IMR-90 (cell line): ENCODE measurements at places on chromosomes 3 and 15. TPM values are rescaled to one million over a fixed set of nuclear protein-coding genes. Genes with fewer than 3 reads are reported as not detected.

Gene LRRC49
- 7.2 and 8.6 TPM in 2 replicates for polyA plus RNA-seq

Gene CAMK2N2
- polyA plus RNA-seq, result 0.29 and 0.34 TPM in 2 replicates

Gene STARD9
- polyA plus RNA-seq, result 2.0 and 2.2 TPM in 2 replicates

Gene MED12L
- polyA plus RNA-seq, result 0.05 and 0.16 TPM in 2 replicates

Gene TEX55
- polyA plus RNA-seq, result not detected in 2 replicates

Gene SLC38A3
- 0.12 and 0.36 TPM in 2 replicates for polyA plus RNA-seq

Gene KPNA1
- 27.6 and 30.6 TPM in 2 replicates for polyA plus RNA-seq

Gene PFKFB4
- 14.8 and 16.9 TPM in 2 replicates for polyA plus RNA-seq

Gene ATP2B2
- polyA plus RNA-seq, result 0.02 TPM in 1 of 2 replicates, not detected in the other

Gene GPR149
- not detected in 2 replicates for polyA plus RNA-seq

Gene FETUB
- not detected in 2 replicates for polyA plus RNA-seq

Gene KBTBD8
- polyA plus RNA-seq, result 1.5 and 1.8 TPM in 2 replicates

DNA sequence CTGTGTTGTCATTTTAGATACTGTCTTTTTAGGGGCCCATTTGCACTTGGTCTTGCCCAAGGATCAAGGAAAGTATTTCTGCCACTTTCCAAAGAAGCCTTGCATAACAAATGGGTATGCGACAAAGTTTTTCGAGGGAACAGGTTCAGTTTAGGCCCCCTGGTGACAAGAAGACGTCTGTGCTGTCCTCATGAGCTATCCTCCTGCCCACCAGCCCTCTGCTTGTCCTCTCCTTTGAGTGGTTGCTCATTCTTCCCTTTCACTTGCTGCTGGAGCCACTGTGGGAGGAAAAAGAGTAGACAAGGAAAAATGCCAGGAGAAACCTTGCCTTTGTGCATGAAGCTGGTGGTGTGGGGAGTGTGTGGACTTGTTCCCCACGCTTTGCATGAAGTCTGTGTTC is 171.9 kb downstream of the CACNA2D3 start:
- DNase-seq, result no peak

DNA sequence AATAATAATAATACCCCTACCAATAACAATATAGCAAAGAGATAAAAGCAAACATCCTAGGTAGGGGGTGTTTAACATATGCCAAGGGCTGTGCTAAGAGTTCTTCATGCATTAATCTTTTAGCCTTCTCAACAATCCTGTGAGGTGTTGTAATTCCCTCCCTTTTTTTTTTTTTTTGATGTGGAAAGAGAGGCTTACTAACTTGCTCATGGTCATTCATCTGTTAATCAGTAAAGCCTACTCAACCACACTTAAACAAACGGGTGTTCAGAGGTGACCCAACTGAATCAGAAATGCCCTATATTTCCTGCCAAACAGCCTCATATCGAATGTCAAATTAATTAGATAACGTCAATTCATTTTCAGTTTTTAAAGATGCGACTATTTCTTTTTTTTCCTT is 232.1 kb downstream of the CTNNB1 start:
- no peak for DNase-seq

GRCh38 chr3:72960812-72961518 is 35.6 kb upstream of the PPP4R2 start:
- DNase-seq, result peak; percentile 74

DNA sequence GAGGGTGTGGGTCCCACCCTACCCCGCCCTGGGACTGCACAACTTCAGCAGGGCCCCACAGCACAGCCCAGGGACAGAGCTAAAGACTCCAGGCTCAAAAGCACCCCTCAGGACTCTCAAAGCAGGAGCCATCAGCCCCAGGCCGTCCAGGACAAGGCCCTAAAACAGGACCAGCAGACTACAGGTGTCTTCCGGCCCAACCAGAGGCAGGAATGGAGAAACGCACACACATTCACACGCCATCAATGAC is 26.1 kb downstream of the ATRIP start:
- DNase-seq, result no peak

DNA sequence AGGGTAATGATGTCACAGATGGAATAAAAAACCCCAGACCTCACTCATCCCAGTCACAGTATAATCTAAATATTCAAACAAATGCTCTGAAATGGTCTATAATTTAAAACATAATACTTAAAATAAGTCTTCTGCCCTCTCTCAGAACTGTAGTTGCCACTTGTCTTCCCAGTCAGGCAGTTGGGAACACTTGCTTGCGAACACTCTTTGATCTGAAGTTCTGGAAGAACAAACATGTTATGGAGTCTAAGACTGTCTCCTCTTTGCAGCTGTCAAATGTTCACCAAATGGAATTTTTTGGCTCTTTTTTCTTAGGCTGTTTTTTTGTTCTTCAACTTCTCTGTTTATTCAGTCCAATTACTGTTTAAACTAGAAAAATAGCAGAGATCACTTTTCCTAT is 711.1 kb upstream of the GOLIM4 start:
- DNase-seq, result peak; percentile 35

DNA sequence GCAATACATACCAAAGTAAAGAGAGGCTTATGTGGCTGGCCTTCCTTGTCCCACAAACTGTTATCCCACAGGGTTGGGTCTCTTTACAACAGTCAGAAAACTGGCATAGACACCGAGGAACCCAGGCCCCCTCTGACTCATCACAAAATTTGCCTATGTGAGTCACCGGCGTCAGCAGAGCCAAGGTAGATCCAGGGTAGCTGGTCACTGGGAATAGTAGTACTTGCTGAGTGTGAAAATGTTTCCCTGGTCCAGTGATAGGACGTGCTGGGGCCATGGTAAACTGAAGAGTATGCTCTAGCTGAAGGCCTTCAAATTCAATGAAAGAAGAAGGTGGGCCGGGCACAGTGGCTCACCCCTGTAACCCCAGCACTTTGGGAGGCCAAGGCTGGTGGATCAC is 27.1 kb upstream of the SKIL start:
- peak; percentile 46 for DNase-seq

GRCh38 chr3:73637042-73637441 is 12.3 kb upstream of the PDZRN3 start:
- DNase-seq, result peak; percentile 55

- no peak for DNase-seq
Measured at GRCh38 chr3:16503191-16503776, 10.2 kb downstream of the RFTN1 start.

GRCh38 chr3:12916159-12916558 is 74.8 kb upstream of the RPL32 start:
- no peak for DNase-seq

GRCh38 chr15:63596676-63597037 is 530 bp upstream of the FBXL22 start:
- DNase-seq, result no peak

DNA sequence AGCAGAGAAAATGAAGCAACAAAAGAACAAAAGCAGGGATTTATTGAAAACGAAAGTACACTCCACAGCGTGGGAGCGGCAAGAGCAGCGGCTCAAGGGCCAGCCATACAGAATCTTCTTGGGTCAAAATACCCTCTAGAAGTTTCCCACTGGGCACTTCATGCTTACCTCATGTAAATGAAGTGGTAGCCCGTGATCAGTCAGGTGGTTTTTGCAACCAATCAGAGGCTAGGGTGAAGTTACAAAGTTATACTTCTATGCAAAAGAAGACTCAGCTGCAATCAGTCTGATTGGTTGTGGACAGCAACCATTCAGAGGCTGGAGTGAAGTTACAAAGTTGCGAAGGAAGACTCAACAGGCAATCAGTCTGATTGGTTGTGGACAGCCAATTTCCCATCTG is 37.8 kb upstream of the TRH start:
- peak; percentile 28 for DNase-seq

GRCh38 chr15:33013827-33014445 is 180.6 kb downstream of the FMN1 start:
- peak; percentile 80 for DNase-seq

DNA sequence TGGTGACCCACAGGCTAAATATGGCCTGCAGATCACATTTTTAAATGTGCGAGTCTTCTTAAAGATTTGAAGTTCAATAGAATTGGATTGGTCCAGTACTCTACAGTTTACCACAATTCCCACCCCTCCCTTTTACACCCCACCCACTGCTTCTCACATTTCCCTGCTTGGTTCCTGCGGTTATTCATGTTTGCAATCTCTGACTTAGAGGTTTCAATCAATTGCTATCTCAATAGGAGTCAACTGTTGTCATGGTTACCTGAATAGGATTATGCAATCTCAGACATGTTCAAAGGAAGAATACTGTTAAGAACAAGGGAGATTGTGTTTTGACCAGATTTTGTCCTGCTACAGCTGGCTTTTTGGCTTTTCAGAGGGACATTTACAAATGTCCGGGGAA is 4.9 kb upstream of the C3orf49 start:
- peak; percentile 18 for DNase-seq

DNA sequence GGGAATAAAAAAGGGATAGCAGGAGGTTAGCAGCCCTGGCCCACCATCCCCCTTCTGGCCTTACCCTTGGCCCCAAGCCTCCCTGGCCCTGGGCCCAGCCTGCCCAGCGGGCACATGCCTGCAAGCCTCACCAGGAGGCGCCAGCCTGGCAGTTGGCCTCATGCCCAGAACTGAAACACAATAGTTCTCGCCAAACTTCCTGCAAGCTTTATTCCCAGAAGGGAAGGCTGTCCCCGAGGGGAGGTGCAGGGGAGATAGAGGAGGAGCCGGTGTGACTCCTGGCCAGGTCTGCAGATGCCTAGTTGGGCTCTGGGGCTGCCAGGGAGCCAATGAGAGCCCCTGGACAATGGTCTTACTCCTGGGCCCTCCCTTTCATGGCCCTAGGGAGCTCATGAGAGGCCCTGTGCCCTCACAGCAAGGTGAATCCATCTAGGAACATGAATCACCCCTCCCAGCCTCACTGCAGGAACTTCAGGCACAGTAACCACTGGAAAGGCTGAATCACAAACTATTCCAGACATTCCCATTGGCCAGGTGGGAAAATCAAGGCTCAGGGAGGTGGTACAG is 4.0 kb downstream of the CCDC33 start:
- DNase-seq, result peak; percentile 35

DNA sequence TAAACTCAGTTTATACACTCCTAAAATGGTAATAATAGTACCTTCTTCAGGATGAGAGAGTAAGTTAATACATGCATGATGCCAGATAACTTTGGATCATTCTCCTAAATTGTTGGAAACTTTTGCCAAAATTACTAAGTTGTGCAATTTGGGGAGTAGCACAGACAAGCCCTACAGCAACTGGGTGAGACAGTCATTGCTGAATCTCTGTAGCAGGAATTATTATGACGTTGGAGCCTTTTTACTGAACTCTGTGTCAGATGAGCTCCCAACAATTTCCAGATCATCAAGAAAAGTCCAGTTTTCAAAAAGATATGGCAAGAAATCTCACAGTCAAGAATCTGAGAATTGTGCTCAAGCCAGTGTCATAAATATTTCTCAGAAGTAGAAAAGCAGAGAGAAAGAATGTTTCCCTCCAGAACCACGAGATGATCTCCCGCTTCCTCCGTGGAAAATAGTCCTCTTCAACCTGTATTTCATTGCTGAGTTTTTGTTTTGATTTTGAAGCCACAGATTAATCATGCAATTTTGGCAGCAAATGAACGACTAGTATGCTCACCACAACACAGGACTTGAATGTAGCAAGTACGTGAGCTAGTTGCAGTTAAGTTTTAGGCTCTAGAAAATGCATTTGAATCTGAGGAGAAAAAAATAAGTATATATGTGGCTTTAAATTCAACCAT is 485.4 kb downstream of the CNTN6 start:
- no peak for DNase-seq

GRCh38 chr3:66554178-66554577 is 53.4 kb upstream of the LRIG1 start:
- peak; percentile 65 for DNase-seq

GRCh38 chr3:61761694-61762430 is 200.5 kb downstream of the PTPRG start:
- DNase-seq, result no peak

- DNase-seq, result no peak
Measured at GRCh38 chr3:66037986-66038369, 740 bp downstream of the MAGI1 start.

GRCh38 chr3:56862352-56863062 is 60.8 kb upstream of the ARHGEF3 start:
- DNase-seq, result peak; percentile 73

GRCh38 chr15:48945386-48945785 is 18.3 kb downstream of the SHC4 start:
- DNase-seq, result no peak

DNA sequence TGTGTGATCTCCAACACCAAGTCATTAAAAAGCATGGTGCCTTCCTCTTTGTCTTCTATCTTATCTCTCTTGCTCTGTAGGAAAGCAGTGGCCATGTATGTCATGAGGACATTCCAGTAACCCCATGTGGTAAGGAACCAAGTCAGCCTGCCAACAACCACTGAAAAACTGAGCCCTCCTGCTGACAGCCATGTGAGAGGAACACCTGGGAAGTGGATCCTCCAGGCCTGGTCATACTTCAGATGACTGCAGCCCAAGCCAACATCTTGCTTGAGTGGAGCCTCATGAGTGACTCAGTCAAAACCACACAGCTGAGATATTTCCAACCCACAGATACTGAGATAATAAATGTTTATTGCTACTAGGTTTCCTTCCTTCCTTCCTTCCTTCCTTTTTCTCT is 597.3 kb downstream of the ZIC1 start:
- peak; percentile 58 for DNase-seq

GRCh38 chr3:133477487-133477886 is 77.6 kb downstream of the BFSP2 start:
- DNase-seq, result no peak

DNA sequence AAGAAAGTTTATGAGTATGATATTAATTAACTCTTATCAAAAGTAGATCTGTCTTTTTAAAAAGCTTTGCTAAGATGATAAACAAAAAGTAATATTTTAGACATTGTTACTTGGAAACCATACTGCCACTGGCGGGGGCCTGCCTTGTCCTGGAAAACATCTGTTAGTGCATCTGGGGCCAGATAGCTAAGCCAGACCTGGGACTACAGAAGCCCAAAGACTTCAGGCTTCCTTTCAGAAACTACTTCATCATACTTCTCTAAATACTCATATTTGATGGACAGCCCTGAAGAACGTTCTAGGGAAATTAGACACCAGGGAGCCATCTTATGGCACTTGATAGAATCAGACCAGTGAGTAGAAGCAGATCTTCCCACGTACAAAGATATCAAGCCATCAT is 795.4 kb upstream of the SEMA6D start:
- DNase-seq, result no peak

- peak; percentile 71 for DNase-seq
Measured at GRCh38 chr15:68578175-68578979, 416 bp upstream of the CORO2B start.
